ENCODE measurements at places on chromosomes 11 and 22.

- no peak for DNase-seq
These were observed 15.5 kb downstream of the ARVCF start for GRCh38 chr22:20001082-20001638.

DNA sequence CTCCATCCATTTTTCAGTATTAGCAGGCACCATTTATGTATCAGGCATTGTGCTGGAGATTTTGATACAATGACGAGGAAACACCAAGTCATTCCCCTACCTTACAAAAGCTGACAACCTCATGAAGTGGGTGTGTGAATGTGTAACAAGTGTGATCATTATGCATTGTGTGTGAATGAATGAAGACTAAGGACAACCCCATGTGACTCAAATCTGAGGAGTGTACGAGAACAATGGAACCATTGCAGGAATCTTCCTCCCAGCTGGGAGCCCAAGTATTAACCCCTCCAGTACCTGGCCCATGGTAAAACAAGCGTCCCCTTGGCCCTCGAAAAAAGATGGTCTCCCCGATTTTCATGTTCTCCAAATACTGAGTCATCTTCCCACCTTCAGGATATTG is 4.4 kb downstream of the CYB5R2 start:
- no peak for DNase-seq

- DNase-seq: no peak
These were observed 309.6 kb downstream of the OPCML start for GRCh38 chr11:133222425-133223330.

GRCh38 chr22:44362249-44363012 is 49.7 kb upstream of the SHISAL1 start:
- DNase-seq: no peak

DNA sequence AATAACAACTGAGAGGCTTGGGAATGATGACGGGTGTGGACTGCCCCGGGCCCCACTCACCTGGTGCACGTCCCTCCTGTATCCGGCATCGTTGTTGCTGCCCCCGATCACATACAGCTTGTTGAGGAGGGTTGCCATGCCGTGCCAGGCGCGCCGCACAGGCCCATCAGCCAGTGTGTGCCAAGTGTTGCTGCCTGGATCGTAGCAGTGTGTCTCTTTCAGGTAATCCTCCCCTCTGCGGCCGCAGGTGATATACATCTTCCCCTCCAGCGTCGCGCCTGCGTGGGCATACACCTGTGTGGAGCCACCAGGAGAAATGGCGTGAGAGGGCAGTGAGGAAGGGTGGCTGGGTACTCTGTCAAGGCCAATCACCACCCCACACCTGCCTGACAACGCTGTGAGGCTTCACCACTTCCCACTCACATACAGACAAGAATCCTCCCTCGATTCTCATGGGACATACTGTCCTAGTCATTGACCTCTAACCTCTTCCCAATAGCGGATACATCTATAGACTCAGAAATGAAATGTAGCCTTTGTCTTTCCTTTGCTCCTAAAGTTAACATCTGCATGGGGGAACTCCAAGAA is 8.9 kb upstream of the SCARF2 start:
- no peak for DNase-seq

DNA sequence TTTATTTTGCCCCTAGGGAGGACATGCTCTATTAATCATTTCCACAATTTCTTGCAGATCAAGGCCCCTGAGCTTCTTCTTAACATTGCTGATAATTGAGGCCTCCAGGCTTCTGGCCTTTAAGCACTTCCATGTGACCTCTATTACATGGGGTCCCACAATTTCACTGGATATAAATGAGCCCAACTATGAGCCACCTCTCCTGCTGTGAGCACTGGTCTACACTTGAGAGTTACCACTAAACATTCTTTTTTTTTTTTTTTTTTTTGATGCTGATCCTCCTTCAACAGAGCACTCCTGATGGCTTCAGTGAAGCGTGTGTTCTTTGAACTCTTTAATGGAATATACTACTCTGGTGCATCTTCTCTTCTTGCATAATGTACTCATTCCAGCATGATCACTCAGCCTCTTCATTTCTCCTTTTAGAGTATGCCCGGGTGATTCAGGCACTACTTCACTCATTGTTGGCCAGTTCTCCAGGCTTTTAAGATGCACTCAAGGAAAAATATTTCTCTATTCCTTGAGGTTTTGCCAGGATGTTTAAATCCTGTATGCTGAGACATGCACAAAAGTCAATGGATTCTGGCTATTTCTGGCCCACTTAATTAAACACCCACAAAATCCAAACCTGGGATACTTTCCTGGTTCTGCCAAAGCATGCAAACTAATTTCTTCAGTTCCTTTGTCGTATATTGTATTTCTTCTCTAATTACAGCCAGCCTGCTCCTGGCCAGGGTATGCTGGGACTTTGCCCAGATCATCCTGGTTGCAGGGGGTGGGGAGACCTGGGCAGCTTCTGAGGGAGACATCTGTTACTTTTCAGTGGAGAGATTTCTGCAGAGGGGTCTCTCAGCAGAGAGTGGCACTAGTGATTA is 257.8 kb upstream of the LUZP2 start:
- no peak for DNase-seq

GRCh38 chr22:44777364-44777755 is 25.0 kb downstream of the ARHGAP8 start:
- DNase-seq: no peak

GRCh38 chr11:67020949-67021348 is 2.0 kb upstream of the SYT12 start:
- DNase-seq: no peak

DNA sequence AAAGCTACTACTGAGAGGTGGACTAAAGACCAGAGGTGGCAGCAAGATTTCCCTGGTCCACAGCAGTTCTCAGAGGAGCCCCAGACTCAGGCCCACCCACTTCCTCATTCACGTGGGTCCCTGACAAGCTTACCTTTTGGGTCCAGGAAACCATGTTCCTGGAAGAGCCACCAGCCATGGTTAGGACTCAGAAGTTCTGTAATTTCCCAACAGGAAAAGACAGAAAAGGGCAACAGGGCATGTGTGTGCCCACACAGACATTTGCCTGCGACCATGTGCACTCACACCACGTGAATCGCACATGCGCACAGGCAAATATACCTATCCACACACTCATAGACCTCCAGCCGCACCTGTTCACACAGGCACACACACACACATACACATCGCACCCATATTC is 42.9 kb downstream of the LRRC32 start:
- DNase-seq: no peak

DNA sequence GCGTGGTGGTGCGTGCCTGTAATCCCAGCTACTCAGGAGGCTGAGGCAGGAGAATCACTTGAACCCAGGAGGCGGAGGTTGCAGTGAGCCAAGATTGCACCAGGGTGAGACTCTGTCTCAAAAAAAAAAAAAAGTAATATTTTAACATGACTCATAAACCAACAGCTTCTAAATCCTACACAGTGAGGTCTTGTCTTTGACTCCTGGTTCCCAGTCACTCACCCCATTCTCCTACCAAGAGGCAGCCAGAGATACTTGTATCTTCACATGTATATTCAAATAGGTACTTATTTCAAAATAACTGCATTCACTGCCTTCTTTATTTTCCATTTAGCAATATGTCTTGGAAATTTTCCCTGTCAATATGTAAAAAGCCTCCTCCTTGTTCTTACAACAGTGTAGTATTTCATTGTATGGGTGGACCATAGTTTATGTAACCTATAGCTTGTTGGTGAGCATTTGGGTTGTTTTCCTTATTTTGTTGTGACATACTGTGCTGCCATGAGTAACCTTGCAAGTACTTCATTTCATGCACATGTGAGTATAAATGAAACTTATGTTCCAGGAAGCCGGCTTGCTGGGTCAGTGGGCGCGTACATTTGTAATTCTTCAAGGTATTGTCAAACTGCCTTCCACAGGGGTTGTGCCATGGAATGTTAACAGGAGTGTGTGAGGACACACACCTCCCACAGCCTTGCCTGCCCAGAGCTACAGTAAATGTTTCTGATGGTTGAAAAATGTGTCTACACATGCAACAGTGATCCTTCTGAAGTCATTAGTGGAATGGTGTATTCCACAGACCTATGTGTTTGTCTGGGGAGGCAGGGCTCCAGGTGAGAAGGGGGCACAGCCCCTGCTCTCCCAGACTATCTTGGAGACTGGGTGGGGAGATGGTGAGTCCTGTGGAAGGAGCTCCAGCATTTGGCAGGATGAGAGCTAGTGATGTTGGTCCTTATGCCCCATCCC is 47.9 kb downstream of the OSBP2 start:
- DNase-seq: no peak

DNA sequence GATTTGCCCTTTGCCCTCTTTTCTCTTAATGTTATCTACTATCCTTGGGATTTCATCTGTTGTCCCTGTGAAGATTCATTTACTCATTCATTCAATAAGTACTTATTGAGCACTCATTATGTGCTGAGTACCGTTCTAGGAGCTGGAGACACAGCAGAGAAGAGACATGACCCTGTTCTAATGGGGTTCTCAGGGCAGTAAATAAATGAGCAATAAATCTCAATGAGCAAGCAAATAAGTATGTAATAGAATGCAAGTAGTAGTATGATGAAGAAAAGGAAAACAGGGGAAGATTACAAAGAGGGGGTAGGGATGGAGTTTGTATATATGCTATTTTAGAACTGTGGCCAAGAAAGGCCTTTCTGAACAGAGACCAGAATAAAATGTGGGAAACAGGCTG is 34.2 kb upstream of the NRIP3 start:
- DNase-seq: no peak

GRCh38 chr11:68942751-68943271 is 38.0 kb downstream of the MRGPRD start:
- DNase-seq: no peak

- no peak for DNase-seq
These were observed 11.9 kb upstream of the PPP6R3 start for GRCh38 chr11:68448604-68449011.

DNA sequence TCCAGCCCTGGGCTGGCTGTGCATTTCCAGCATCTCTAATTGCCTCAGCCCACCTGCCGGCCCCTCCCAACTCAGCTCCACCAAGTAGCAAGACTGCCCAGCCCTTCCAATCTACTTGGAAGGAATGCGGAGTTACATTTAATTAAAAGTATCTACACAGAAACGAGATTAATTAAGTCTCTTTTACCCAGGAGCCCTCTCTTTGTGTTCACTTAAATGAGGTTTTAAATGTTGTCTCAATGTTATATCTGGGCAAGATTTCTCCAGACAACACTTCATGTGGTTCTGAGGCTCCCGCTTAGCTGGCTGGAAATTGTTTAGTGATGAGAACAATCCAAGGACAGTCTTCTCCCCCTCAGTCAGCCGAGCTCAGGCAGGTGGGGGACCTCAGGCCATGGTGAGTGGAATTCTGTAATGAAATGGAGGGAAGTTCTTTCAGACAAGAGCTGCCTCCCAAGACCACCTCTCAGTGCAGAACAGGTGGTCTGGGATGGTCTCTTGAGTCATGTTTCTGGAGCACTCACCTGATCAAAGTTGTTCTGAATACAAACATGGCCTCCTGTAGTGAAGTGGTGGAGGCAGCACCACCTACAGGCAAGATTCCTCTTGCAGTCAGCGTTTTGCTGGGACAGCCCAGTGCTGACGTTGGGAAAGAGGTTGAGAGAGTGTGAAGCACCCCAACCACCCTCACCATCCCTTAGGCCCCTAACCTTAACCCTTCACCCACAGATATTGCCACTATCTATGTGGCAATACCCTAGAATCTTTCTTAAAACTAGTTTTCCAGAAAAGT is 371.6 kb downstream of the CADM1 start:
- DNase-seq: no peak

GRCh38 chr11:105823495-105824033 is 198.5 kb downstream of the MSANTD4 start:
- DNase-seq: no peak

GRCh38 chr11:2892215-2892966 is 6.8 kb upstream of the CDKN1C start:
- DNase-seq: peak; percentile 9

GRCh38 chr11:43582024-43582862 is 98.3 kb upstream of the HSD17B12 start:
- no peak for DNase-seq

DNA sequence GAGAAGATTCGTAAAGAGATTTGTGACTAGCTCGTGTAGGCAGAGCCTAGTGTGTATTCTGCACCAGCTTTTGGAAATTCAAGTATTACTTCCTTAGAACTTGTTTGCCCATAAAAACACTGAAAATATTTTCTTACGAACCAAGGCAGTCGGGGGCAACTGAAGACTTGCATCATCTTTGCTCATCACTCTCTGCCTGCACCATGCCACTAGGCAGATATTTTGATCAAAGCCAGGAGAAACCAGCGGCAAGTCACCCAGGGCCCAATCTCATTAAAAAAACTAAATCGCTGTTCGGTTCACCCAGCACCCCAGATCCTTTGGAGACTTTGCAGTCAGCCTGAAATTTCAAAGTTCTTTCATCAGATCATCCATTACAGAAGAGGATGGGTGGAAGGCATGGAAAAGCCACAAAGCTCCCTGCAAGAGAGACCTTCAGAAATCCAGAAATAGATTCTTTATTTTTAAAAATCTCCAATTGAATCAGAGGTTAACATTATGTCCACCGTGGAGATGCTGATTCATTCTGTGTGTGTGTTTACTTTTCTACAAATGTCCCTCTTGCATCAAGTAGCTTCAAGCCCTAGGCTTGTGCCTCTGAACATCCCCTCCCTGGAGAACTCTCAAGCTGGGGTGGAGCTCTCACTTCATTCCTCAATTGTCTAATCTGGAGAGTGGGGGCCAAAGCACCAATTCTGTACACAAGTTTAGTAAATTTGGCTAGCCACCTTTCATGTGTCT is 78.4 kb downstream of the ETS1 start:
- no peak for DNase-seq

- no peak for DNase-seq
These were observed 13.5 kb downstream of the KIAA1671 start for GRCh38 chr22:24965822-24966626.

DNA sequence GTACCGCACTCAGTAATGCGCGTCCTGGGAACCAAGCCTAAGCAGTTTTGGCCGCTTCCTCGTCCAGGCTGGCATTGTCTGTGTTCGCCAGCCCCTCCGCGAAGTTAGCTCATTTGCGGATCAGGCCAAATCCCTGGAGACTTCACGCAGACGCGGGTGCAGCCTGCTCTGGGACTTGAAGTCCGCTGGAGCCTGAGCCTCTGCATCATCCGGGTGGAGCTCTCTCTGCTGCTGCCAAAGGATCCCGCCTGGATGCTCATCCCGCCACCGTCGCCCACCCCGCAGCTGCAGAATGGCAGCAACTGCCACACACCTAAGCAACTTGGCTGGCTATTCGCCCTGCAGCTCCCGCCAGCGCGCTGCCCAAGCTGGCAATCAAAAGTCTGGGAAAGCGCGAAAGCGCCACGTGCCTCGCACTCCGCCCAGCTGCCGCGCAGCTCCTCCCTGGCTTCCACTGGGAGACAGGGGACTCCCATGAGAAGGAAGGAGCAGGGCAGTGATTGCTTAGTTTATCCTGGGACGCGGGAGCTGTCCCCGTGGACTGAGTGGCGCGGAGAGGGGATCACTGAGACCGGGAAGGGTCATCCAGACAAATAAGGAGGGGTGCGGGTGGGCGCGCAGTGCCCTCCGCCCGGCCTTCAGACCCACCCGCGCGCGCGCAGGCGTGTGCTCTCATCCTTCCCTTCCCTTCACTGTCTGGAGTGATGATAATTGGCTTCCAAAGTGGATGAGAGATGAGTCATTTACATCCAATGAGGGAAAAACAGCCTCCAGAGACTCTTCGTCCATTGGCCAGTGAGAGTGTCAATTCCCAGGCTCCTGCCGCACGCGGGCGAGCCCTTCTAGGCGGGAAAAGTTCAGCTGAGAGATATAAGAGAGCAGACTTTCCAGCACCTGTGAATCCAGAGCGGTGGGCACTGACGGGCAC is 23.2 kb upstream of the GLYATL1B start:
- DNase-seq: no peak
